Activated T-helper 17 cell treated with anti-CD3 and anti-CD28 coated beads, Interleukin-2, amount 50 U/mL, for 72 hours (primary cell): ENCODE measurements at places on chromosomes 4 and X.

- ATAC-seq, result peak; percentile 26
These were observed 81.0 kb downstream of the PPA2 start for GRCh38 chr4:105392858-105393257.

- no peak for ATAC-seq
These were observed 73.0 kb downstream of the EVC start for GRCh38 chr4:5784021-5784420.

DNA sequence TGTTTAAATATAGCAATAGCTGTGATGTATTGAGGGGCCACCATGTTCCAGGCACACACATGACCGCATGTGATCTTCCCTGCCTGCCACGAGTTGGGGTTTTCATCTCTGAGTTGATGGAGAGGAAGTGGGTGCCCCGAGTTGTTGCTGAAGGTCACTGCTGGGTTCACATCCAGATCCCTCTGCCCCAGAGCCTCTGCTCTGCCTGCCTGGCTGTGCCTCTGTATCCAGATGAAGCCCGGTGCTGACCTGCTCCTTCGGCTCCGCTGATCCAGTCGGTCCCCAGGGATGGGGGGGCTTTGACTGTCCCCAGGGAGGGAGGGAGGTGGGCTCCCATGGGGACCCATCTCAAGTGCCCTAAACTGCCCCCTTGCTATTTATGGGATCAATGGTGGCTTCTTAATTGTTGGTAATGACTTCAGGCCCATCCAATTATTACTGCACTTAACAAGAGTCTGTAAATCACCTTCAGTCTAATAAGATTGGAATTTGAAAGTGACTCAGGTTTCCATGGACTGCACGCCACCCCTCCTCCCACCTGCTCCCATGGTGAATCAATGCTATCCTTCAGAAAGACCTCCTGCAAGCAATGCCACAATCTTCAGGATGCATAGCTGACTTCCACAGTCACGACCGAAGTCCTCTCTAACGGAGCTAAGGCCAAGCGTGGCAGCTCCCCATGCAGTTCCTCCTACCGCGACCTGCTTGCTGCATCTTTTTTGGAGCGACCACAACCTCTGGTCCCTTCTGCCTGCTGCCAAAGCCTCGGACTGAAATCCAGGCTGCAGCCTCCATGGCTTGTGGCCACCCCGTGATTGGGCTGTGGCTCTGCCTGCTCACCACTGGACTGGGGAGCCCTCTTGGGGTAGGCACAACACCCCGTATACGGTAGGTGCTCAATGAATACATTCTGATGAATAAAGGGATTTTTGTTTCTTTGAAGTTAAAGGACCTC, 73.1 kb downstream of the CPZ start:
- ATAC-seq, result no peak

- no peak for ATAC-seq
These were observed 43.6 kb downstream of the RAPGEF2 start for GRCh38 chr4:159146488-159146887.

DNA sequence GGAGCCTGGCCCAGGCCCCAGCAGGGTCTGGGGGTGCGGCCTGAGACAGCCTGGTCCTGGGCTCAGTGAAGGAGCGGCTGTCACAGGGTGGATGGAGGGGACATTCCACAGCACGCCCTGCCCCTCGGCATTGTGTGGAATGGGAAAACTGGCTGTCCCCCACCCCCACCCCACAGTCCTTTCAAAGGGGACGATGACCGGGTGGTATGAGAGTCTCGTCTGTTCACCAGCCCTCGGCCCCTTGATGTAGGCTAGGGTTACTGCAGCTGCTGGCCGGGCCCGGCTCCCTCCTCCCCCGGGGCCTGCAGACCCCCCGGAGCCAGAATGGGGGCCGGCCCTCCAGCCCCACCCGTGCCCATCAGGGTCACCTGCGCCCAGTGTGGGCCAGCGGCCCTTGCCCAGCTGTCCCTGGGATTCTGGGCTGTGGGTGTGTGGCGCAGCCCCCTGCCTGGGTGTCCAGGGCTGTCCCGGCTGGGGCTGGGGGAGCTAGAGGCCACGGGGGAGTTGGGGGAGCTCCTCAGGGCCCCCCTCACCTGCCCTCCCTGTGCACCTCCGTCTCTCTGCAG, 11.7 kb downstream of the FGFRL1 start:
- ATAC-seq, result no peak

DNA sequence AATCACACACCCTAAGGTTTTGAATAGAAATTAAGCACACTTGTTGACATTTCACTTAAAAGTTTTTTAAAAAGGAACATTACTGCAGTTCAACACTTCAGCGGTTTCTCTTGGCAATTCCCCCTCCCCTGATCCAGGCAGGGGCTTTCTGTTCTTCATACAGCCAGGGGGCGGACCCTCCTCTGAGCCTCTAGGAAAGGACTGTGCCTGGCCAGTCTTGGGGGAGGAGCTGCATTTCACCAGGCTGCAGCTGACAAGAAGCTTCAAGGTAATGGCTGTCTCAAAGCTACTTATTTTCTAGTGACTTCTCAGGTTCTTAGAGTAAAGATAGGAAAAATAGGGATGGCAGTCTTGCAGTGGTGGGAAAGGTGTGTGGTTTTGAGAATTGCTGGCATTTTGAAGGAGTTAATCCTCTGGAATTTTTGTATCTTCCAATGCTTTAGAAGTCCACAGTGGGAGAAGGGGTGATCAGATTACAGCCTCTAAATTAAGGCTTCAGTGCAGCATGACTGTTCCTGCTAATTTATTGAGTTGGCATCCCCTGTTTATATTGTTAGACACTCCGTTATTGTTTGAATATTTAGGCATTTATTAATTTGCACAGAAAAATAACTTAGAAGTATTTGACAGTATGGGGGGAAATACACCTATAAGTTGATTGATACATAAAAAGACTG, 33.5 kb downstream of the PWWP3B start:
- no peak for ATAC-seq

GRCh38 chrX:103309860-103310554, 783 bp downstream of the BEX2 start:
- ATAC-seq, result peak; percentile 15

GRCh38 chr4:156195914-156196313, 242.2 kb upstream of the CTSO start:
- ATAC-seq, result no peak

GRCh38 chr4:42655921-42656678, 805 bp downstream of the ATP8A1 start:
- ATAC-seq, result peak; percentile 10

DNA sequence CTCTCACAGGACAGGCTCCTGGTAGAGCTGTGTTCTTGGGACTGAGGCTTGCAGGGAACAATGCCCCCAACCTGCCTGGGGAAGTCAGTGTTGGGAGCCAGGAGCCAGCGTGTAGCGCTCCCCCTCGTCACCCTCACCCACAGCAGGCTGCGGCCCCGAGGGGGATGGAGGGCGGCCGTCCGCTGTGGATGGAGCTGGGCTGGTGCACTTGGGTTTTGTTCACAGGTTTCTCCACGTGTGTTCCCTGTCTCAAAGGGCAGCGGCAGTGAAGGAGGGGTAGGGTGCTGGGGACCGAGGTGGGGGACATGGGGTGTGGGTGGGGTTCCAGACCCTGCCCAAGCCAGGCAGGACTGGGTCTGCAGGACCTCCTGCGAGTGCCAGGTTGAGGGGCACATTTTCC, 69.1 kb downstream of the RGS12 start:
- ATAC-seq, result no peak

- ATAC-seq, result peak; percentile 31
These were observed 78.6 kb upstream of the STS start for GRCh38 chrX:7068939-7069367.

DNA sequence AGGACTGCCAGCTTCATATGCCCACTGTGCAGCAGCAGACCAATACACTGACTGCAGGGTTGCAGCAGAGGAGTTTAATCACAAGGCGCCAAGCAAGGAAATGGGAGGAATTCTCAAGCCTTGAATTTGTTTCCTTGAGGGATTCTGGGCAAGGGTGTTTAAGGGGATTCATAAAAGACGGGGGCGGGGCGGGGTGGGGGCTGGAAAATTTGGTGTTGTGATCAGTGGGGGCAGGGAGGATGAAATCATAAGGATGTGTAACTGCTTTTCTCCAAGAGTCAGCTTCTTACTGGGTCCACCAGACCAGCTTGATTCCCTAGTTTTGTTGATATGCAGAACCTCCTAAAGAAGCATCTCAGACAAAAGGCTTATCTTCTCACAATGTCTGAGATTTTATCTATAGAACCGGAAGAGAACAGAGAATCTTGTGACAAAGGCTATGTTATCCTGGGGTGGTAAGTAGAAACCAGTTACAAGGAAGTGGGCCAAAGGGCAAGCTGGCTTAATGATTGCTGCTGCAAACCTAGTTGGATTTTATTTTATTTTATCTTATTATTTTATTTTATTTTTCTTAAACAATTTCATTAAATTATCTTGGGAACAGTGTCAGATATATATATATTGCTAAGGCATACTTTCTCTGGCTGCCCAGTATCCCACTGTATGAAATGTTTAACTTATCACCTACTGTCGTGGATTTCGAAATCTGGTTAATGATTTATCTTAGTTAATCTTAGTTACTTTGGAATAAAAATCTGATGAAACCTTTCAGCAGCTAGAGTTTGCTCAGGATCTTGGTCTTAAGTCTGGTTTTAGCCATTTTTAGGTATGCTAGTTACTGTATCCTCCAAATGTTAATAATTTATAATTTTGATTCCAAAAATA, 276.4 kb downstream of the RPA4 start:
- ATAC-seq, result no peak

DNA sequence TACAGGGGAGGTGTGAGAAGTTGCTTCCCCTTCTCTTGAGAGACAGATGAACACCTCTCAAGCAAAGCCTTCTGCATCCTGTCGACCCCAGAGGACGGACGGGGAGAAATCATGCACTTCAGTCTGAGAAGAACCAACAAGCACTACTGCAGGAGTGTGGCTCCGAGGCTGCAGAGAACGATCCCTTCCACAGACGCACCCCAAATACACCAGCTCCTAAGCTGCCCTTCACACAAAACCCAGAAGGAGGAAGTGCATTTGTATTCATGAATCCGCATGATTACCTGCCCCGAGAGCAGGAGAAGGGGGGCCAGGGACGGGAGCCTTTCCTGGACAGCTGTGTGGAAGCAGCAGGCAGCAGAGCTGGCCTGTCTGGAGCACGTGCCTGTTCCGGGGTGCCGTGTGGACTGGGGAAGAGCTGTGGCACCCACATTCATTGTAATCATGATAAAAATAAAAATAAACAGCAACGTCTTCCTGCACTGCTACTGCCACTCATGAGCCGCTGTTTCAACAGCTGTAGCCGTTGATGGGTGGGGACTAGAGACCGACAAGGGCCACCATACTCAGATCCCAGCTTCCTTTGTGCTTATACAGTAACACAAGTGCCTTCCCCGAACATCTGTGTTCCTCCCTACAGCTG, 42.9 kb downstream of the ACSL1 start:
- no peak for ATAC-seq

- no peak for ATAC-seq
These were observed 436.2 kb downstream of the KCNIP4 start for GRCh38 chr4:21512353-21512752.

DNA sequence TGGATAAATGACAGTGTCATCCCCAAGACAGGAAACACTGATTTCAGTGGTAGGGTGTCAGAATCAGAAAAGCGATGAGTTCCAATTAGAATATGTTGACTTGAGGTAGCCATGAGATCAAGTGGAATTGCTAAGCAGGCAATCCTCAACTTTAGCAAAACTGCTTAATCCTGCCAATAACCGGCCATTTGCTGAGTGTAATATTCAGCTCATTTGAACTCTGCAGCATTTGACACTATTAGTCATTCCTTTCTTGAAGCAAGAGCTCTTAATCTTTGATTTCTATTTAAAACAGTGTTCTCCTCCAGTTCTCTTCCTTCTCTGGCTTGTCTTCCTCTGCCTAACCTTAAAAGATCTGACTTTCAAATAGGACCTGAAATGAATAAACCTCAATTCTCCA, 68.7 kb upstream of the DCLK2 start:
- no peak for ATAC-seq

DNA sequence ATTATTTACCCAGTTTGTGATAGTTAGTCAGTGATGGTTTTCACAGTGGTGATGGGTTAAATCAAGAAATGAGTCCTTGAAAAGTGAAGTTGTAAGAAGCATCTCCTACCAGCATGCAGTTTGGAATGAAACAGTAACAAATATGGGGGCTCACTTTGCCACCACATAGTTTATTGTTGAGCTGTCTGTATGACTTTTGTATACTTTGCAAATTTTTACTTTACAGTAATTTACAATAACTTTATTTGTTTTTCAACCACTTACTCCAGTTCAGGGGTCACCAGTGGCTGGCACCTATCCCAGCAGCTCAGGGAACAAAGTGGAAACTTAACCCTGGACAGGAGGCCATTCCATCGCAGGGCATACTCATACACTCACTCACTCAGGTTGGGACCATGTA, 64.5 kb upstream of the ANKRD50 start:
- no peak for ATAC-seq

DNA sequence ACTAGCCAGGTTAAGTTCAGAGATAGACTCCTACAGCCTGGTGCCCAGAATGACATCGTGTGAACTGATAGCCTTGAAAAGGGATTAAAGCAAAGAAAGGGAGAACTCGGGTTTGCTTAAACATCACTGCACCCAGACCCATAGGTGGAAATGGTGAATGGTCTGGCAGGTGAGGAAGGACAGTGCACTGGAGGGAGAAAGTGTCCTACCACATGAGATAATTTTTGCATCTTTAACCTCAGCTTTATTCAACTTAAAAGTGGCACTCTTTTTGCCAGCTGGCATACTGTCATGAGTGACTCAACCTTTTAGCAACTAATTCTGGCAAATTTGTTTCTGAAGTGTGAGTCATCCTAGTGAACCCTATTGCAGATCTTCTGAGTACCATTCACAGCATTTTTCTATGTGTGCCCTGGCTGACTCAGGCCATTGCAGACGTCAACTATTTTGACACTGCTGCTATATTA, 53.0 kb upstream of the DAPP1 start:
- ATAC-seq, result peak; percentile 97

DNA sequence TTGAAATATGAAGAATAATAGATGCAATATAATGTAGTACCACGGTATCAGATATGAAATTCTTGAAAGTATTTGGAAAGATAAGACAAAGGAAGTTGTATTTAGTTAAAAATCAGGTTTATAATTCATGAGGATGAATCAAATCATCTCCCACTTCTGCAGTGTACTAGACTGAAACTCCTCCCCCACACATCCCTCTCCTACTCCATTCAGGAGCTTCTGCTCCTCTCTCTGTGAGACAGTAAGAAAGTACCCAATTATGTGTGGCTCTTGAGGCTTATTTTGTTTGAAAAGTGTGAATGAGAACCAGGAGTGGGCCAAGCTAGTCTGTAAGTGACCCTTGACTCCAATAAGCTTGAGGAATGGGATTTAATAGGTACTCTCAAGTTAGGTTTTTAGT, 9.5 kb downstream of the SLAIN2 start:
- peak; percentile 80 for ATAC-seq

DNA sequence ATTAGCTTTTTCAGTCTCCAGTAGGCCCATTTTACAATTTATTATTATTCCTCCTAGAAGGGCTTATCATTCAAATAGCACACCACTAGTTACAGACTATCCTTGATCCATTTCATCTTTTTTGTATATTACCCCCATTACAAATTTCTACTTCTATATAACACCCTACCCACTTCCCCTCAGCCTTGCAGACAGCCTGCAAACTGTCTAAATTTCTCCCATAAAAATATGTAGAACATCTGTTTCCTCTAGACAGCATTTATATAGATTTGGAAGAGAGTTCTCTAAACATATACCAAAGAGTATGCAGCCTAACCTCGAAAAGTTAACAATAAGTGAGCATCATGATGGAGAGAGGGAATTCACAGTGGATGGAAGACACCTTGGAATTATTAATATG, 30.8 kb downstream of the COMMD8 start:
- ATAC-seq, result no peak
